ENCODE measurements at places on chromosomes 3 and 15.

DNA sequence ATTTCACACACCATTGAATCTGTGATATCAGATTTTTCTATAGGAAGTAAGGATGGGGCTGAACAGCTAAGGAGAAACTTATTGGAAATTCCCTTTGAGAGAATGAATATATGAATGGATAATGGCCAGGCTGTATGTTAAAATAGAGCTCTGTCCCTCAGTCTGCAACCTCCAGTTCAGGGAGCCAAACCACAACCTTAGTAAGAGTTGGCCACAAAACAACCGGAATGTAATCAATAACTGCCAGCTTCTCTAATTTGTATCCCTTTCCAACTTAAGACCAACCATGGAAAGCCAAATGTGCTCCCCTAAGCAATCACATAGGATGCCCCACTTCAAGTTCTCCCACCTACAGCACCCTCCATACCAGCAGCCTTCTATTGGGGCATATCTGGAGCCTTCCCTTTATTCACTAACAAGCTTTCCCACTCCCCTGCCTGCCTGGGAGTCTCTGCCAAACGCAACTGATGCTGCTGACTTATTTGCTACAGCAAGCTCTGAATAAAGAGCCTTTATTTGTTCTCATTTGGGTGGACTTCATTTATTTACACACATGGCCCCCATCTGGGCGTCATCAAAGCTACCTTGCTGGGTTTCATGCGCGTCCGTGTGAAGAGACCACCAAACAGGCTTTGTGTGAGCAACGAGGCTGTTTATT, 75.4 kb upstream of the LARS2 start:
- no peak for DNase-seq

DNA sequence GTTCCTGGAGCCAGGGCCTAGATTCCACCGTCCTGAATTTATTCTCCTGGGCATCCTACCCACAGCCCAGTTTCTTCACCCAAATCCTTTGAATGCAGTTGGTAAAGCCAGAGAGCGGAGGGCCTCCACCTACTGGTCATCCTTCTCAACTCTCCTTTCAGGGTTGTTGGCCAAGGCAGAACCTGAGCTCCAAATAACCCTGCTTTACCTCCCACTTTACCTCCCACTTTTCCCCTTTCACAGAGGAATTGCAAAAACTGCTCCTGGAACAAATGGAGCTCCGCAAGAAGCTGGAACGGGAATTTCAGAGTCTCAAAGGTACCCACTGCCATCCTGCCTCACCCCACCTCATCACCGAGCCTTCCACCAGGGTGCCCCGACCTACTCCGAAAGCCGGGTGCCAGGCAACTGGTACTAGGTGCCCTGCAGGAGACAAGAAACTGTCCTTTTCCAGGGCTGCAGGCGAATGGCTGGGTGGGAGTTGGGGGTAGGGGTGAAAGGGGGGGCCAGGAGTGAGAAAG, 6.8 kb downstream of the SKOR1 start:
- DNase-seq = no peak

GRCh38 chr15:82858932-82859331, 49.5 kb downstream of the WHAMM start:
- DNase-seq = no peak

DNA sequence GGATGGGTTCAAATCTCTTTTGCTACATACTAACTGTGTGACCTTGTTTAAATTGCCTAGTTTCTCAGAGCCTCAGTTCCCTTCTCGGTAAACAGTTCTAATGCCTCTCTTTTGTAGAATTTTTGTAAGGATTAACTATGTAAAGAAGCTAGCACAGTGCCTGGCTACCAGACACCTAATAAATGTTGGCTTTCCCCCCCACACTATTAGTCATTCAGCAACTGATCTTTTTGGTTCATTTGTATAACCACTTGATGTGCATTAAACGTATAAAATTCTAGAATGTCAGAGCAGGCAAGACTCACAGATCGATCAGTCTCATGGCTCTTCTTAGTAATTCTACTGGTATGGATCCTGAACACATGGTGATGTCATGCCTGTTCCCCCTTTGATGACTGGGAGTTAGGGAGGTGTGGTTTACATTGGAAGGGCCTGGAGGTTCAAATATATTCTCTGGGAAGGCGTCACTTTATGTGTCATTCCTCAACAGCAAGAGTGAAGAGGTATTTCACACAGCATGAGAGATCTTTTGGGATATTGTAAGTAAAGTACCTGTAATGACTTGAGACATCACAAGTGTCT, 6.5 kb downstream of the TAGLN3 start:
- no peak for DNase-seq

GRCh38 chr15:34656005-34656796, 72.8 kb upstream of the GOLGA8B start:
- no peak for DNase-seq

- no peak for DNase-seq
Measured at GRCh38 chr15:92636908-92637481, 18.6 kb downstream of the FAM174B start.

- no peak for DNase-seq
Measured at GRCh38 chr3:107238787-107239186, 138.5 kb upstream of the CCDC54 start.

DNA sequence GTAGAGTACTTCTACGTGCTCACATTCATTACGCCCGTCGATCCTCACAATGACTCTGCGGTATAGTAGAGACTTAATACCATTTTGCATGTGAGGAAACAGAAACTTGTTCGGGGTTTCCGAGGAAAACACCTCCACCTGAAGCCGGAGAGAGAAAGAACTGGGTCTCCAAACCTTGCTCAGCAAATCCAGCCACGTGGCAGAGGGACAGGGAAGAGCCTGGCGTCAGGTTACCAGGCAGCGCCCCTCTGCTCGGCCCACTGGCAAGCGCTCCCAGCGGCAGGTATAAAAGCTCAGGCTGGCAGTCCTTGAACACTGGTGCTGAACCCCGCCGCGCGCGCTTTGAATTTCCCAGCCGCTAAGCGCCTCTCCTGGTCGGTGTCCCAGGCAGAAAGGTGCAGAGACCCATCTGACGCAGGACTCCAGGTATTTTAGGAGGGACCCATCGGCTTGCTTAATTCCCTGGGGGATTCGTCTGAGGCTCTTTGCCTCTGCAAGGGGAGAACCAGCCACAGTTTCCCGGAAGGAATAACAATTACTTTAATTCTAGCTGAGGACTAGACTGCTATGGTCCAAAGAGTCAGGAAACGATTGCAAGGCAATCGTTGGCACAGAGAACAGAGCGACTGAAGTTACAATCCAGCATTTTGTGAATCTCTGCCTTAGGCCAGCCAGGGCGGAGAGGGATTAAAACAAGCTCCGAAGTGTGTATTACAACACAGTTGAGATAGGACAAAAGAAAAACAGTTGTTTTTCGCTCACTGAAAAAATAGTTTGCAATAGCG, at the start of gene C2CD4A:
C2CD4A (plus strand) TSS at position 315 of the 785 bp plus-strand sequence. CDS start 637 bp downstream, outside the sequence.
- DNase-seq = no peak

GRCh38 chr3:138394686-138395085, 39.7 kb upstream of the ESYT3 start:
- DNase-seq = no peak

All from stimulated activated CD8-positive, alpha-beta memory T cell treated with anti-CD3 and anti-CD28 coated beads, Interleukin-4, amount 100 ng/mL, for 1 hour (primary cell).